ENCODE measurements at places on chromosomes 6 and 20. TPM values are rescaled to one million over a fixed set of nuclear protein-coding genes. Genes with fewer than 3 reads are reported as not detected.

Gene TXLNB
- polyA plus RNA-seq: 2.2 TPM

Gene SLC24A3
- polyA plus RNA-seq: 8.7 TPM

Gene KIFC1
- polyA plus RNA-seq: 43.8 TPM

Gene DEF6
- polyA plus RNA-seq: 6.8 TPM

Gene COL11A2
- polyA plus RNA-seq: 4.2 TPM

Gene PGC
- 5.4 TPM for polyA plus RNA-seq

Gene C6orf15
- not detected for polyA plus RNA-seq

Gene OPN5
- not detected for polyA plus RNA-seq

DNA sequence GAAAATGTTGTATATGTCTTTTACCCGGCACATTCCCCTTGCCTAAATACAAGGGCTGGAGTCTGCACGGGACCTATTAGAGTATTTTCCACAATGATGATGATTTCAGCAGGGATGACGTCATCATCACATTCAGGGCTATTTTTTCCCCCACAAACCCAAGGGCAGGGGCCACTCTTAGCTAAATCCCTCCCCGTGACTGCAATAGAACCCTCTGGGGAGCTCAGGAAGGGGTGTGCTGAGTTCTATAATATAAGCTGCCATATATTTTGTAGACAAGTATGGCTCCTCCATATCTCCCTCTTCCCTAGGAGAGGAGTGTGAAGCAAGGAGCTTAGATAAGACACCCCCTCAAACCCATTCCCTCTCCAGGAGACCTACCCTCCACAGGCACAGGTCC, 11.3 kb upstream of the MAPRE1 start:
- DNase-seq: no peak

- DNase-seq: no peak
Observed at GRCh38 chr6:163900570-163900969, 486.1 kb downstream of the QKI start.

- DNase-seq: peak; percentile 18
Observed at GRCh38 chr20:61940976-61941720, 124.5 kb downstream of the TAF4 start.

GRCh38 chr6:87209812-87210211, 54.4 kb downstream of the ZNF292 start:
- DNase-seq: no peak

DNA sequence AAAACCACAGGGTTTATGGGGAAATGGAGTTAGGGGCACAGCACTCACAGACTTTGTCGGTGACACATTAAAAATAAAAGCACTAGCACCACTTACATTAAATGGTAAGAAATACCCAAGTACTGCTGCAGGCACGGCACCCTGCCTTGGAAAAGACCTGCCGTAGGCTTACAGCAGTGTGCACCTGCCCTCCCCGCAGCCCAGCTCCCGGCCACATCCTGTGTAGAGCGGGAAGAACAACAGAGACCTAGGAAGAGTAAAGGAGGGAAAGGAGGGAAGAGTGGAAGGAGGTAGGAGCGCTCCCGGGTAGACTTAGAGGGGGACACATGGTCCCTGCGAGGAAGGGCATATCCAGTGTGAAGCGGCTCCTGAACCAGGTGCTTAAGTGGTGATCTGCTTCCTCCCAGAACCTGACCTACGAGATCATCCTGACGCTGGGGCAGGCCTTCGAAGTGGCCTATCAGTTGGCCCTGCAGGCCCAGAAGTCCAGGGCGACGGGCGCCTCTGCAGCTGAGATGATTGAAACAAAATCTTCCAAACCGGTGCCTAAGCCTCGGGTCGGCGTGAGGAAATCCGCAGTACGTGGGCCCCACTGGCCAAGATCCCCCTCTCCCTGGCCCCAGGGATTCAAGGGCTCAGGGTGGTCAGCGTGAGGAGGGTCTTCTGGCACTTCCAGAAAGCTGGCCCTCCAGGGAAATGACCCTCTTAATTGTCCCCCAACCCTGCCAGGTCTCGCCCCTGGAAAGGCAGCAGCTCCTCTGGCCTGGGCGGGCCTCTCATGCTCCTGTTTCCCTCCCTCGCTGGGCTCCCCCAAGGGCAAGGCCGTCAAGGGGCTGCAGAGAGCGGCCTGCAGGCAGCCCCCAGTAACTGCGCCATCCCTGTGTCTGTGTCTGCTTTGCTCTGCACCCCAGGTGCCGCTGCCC, 55.5 kb downstream of the TCP11 start:
- DNase-seq: no peak

GRCh38 chr6:45386501-45386900, 8.8 kb upstream of the SUPT3H start:
- no peak for DNase-seq

DNA sequence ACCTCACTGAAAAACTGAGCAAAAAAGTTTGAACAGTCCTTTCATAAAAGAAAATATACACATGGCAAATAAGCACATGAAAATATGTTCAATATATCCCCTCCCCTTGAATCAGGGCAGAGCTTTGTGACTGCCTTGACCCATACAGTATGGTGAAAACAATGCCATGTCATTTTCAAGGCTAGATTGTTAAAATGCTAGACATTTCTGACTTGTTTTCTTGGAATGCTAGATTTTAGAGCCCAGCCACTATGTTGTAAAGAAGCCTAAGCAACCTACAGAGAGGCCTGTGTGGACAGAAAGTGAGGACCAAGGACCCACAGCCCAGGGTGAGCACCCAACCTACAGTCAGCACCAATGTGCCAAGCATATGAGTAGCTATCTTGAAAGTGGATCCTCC, 17.1 kb upstream of the ASF1A start:
- DNase-seq: no peak

- peak; percentile 72 for DNase-seq
Observed at GRCh38 chr20:8244637-8245036, 112.6 kb downstream of the PLCB1 start.

DNA sequence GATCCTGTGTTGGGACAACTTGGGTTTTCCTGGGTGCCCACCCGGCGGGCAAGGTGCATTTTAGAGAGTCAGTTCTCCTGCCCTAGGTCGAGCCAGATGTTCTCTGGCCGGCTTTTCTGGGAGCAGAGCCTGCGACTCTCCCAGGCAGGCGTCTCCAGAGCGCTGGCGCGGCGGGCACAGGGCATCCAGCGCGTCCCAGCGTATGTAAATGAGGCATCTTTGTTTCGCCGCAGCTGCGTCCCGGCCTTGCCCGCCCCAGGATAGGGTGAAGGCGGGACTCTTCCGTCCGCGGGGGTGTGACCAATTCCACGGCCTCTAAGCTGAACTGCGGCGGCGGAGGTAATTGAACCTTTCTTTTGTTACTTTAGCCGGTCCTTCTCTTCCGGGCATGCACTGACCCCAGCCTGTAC, 9.1 kb downstream of the GRIK2 start:
- DNase-seq: no peak

Data from left lung (tissue), 14 donors.